Activated CD4-positive, alpha-beta T cell treated with anti-CD3 and anti-CD28 coated beads, Interleukin-2, amount 50 U/mL, for 48 hours (primary cell): ENCODE measurements at places on chromosomes 6 and 20.

DNA sequence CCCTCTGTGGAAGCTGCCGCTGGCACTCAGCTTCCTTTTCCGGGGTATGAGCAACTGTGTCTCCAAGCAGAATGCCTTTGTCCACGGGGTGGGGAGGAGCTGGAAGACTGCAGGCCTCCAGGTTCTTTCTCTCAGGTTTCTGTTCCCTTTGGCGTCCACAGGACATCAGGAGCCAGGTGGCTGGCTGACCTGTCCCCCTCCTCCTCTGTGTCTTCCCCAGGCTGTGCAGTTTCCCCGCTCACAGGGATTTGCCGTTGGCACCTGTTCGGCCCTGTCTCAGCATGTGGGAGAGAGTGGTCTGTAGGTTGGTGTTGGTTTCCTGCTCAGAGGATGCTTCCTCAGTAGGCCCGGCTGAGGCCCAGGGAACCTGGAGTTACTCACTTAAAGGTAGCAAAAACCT, 43.5 kb downstream of the CDS2 start:
- no peak for DNase-seq

DNA sequence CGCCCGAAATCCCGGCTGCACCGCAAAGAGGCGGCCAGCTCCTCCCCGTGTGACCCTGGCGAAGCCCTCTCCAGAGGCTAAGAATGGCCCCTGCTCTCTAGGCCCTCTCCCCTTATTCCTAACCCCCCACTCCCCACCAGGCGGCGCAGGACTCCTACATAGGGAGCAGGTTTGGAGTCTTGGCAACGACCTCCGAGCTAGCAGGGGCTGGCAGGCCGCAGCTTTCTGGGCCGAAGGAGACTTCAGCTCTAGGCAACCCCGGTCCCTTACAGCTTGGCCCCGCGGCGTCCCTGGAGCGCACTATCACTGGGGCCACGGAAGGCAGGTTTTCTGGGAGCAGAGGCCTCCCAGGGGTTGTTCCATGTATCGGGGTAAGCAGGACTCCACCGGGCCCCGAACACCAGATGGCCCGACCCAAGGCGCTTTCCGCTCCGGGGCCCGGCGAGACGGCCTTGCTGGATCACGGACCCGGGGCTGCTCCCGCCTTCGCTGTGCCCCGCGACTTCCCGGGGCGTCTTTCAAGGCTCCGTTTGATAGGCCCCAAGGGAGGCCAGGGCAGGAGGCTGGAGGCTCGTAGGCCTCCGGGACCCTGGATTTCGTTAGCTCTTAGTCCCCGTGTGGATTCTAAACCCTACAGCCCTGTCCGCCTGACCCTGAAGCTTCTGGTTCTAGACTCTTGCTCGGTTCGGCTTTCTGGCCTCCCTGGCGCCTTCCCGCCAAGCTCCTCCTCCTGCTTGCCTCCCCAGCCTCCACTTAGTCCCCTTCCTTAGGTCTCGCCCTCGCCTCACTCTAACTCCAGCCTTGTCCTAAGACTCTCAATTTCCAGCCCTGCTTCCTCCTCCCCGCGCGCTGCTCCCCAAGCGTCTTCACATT, 1.9 kb downstream of the SLC32A1 start:
- peak; percentile 75 for DNase-seq

DNA sequence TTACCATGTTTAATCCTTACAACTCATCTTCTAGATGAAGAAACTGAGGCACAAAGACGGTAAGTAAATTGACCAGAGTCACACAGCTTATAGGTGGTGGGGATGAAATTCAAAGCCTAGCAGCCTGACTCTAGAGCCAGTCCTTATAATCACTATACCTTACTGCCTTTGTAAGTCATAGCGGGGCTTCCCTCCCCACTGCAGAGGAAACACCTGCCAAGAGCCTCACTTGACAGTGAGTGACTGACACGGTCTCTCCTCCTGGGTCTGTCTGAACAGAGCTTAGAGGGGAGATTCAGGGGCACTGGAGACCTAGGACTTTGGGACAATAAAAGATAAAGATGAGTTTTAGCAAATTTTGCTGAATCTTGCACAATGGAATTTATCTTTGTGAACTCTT, 12.8 kb downstream of the SUN5 start:
- DNase-seq = no peak

- no peak for DNase-seq
Observed at GRCh38 chr20:62738025-62738881, 29.6 kb downstream of the NTSR1 start.
